ENCODE measurements at places on chromosomes 2 and 18.
A peak's percentile ranks its signal among the peaks of the same experiment; 100 is the strongest.

DNA sequence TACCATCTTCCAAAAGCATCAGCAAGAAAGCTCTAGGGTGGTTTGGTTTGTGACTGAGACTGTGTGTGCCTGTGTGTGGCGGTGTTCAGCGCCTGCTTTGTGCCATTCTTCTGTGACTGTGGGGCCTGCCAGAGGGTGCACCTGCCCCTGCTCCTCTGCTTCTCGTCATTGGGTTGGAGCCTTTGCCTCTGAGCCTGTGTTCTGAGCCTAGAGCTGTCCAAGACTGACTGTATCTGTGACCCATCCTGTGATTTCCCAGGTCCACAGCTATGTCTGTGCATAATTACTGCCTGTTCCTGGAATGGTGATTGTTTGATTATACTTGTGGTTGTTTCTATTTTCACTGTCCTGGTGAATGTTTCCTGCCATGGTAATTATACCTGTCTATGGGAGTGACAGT lies 57.1 kb upstream of the KLHL29 start:
- no peak for DNase-seq

DNA sequence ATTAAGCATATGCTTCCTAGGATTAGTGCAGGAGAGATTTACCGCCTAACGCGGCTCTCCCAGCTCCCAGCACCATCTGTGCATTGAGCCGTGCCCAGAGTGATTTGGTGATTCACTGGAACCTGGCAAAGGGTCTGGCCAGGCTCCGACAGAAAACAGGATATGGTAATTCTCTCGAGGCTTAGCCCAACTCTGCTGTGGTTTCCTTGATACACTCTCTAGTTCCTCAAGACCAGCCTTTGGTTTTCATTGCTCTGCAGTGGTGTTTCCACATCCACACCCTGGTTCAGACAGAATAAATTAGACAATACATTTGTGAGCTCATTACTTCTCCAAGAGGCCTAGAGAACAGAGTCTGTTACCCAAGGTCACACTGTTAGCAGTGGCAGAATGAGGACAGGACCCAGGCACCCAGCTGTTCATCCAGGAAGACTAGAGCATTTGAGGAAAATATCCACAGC lies 23.0 kb upstream of the SMAD2 start:
- DNase-seq, result peak; percentile 63

- peak; percentile 24 for DNase-seq
Observed at GRCh38 chr2:97911206-97911921, 84.4 kb downstream of the TMEM131 start.

GRCh38 chr2:170578606-170579005 lies 136.5 kb upstream of the SP5 start:
- DNase-seq, result no peak

GRCh38 chr2:24153478-24153877 lies 21.4 kb upstream of the FAM228A start:
- no peak for DNase-seq

DNA sequence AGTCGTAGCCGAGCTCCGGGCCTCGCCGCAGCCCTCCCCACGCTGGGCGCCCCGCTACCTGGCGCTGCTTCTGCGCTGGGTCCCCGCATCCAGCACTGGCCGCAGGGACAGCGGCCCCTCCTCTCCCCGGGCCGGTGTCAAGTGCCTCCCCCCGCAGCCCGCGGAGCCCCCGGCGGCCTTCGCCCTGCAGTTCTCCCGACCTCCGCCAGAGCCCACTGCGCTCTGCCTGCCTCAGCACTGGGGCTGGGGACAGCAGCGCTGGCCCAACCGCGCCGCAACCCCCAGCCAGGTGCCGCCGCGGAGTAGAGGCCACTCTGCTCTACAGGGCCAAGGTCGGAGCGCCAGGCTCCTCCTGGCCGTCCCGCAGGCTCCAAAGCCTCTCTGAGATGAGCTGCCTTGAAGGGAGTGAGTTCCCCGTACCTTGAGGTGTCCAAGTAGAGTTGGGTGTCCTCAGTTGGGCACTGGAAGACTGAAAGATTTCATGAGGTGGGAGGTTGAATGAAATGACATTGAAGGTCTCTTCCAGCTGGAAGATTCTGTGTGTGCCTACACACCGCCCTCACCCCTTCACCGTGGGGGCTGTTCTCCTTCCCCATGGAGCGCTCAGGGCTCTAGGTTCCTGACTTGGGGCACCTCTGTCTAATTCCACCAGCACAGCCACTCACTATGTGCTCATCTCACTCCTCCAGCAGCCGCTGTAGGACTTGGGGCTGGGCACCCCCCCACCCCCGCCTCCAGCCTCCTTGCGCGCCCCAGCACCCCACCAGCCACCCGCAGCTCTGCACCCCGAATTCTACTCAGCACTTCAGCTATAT lies 854 bp upstream of the DNMT3A start:
- DNase-seq, result peak; percentile 82

DNA sequence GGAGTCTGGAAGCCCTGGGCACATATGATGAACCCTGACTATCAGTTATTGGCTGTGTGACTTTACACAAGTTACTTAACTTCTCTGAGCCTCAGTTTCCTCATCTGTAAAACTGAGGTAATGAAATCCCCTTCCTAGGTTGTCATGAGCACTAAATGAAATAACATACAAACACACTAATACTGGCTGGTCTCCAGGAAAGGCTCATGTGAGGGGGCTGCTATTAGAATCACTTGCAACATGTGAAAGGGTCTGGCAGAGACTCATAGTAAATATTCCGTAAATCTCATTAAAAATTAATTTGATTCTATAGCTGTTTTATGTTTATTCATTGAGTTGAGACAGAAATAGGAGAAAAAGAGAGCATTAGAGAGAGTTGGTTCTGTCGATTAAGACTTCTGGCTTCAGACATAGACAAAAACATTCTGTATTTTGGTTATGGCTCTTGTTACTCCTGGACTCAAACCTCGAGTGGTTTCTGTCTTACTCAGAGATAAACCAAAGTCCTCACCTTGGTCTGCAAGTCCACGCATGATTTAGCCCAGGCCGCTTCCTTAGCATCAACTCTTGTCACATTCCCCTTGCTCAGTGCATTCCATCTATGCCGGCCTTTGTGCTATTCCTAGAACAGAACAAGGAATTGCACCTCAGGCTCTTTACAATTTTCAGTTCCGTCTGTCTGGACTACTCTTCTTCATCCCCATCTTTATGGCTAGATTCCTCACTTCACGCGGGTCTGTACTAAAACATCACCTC lies 139.1 kb downstream of the NXPH2 start:
- no peak for DNase-seq

GRCh38 chr2:91748902-91749301 lies 3057.4 kb downstream of the RPIA start:
- DNase-seq, result no peak

DNA sequence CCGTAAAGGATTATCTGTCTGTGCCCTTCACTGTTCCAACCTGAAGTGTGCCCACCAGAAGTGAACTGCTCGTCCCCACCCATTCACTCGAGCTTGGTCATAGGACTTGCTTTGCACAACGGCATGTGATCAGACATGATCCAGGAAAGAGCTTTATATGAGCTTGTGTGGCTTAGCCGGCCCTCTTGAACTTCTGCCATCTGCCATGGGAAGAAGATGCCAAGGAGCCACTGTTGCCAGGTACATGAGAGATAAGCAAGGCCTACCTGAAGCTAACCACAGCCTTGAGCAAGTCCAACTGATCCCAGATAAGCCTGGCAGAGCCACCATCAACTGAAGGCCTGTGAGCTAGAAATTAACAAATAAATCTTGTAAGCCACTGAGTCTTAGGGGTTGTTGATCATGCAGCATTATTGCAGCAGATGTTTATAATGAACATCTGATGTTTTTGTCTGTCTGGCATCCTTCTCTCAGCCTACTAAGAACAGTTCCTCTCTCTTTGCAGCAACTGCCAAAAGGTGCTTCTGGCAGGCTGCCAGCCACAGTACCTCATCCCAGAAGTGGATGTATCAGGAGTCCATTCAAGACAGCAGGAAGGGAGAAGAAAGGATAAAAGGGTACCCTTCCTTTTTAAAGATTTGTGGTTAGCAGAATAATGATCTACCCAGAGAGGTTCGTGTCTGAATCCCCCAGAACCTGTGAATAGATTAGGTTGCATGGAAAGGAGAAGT lies 16.8 kb downstream of the DBI start:
- DNase-seq, result no peak

DNA sequence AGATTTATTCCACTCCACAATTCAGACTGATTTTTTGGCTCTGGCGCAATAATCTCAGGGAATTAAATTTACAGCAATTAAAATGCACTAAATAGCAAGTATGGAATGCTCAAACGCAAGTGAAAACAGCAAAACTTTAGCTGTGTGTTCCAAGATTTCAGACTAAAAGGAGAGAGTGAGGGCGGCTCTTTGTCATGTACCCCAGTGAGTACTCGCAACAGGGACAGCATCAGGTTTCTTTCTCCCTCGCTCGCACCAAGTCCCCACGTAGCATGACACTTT lies 1.1 kb downstream of the ROCK2 start:
- no peak for DNase-seq

DNA sequence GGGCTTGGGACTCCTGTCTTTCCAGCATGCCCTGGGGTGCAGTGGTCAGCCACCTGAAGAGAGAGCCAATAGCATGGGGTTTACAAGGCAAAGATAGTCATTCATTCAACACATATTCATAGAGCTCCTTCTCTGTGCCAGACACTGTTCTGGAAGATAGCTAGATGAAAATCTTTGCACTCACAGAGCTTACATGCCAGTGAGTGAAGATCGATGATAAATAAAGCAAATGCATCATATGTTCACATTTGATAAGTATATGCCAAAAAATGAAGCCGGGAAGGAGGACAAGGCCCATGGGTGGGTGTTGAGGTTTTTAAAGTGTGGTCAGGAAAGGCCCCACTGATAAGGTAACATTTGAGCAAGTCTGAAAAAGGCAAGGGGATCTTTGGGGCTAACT lies 130.8 kb upstream of the CDCA7 start:
- no peak for DNase-seq

DNA sequence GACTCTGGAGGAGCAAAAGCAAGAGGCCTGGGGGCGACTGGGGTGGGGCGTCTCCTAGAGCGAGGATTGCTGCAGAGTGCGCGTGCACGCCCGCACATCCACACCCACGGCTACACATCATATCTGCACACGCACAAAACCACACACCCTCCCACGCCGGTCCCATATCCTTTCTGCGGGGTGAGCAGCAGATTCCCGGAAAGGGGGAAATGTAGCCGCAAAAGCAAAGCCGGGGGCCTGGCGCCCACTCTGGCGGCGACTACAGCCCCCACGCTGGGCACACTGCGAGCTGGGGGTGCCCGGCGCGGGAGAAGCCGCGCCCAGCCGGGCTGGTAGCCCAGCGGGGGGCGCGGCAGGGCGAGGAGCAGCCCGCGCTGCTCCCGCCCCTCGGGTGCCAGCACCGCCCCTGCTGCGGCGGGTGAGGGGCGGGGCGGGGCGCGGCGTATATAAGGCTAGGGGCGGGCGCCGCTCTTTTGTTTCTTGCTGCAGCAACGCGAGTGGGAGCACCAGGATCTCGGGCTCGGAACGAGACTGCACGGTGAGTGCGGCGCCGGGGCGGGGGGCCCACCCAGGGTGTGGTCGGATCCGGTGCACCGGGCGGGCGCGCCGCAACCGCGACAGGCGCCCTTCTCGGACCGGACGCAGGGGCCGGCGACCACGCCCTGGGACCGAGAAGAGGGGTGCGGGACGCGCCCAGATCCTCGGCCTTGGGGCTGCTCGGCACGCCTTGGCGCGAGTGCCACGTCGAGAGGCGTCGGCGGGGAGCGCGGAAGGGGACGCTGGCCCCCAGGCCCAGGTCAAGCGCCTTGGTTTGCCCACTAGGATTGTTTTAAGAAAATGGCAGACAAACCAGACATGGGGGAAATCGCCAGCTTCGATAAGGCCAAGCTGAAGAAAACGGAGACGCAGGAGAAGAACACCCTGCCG lies at the start of gene TMSB10:
TMSB10 (plus strand) TSS at position 476 of the 927 bp plus-strand sequence.
- DNase-seq, result peak; percentile 88

DNA sequence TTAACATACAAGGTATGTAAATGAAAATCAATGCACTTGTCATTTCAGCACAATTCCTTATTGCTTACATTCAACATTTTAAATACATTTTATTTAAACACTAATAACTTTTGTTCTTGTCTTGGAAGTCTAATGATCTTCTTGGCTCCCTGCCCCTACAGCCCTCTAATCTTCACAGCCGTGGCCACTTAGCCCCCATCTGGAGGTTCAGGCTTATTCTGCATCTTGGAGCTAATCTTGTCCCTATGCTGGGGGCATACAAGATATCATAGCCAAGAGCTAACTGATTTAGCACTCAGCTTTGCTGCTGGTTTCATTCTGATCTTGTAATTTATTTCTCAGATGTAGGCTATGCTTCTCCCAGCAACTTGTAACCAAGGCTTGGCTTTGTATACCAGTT lies 140.8 kb downstream of the TMEFF2 start:
- no peak for DNase-seq

GRCh38 chr2:103991591-103991990 lies 862.3 kb upstream of the POU3F3 start:
- DNase-seq, result no peak

GRCh38 chr18:78571831-78572347 lies 407.7 kb upstream of the SALL3 start:
- no peak for DNase-seq

- no peak for DNase-seq
Observed at GRCh38 chr2:190891372-190891771, 10.8 kb downstream of the GLS start.

GRCh38 chr2:53786352-53786704 lies 425 bp downstream of the ASB3 start:
- DNase-seq, result peak; percentile 32
